Left ventricle myocardium superior (tissue), 1 donor: ENCODE measurements at places on chromosomes 5 and 9.

DNA sequence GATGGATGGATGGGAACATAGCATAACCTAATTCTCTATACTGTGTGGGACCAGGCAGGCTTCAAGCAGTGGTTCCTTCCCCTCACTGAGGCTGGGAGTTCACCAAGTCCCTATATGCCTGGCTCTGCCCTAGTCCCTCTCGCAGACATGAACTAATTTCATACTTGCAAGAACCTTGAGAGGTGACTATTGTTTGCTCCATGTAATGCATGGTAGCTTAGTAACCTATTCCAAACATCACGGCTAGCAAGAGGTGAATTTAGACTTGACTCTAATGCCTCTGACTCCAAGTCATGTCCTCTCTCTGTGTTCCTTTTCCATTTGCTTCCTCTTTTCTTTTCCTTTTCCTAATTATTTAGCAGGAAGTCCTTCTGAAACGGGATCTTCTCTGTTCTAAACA is 25.9 kb upstream of the ERMP1 start:
- no peak for DNase-seq

DNA sequence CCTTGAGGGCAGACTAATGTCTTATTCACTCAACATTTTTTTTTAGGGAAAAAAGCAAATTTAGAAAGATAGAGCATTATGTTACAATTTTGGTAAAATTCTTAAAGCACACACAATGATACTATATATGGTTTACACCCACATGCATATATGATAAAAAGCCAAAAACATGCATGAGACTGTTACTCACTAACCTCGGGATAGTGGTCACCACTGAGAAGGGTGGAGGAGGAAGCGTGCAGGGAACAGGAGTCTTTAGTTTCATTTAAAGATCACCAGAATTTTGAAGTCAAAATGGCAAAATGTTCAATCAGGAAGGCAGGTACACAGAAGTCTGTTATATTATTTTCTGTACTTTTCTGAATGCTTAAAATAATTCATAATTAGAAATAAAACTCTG is 9.2 kb downstream of the ARL15 start:
- no peak for DNase-seq

DNA sequence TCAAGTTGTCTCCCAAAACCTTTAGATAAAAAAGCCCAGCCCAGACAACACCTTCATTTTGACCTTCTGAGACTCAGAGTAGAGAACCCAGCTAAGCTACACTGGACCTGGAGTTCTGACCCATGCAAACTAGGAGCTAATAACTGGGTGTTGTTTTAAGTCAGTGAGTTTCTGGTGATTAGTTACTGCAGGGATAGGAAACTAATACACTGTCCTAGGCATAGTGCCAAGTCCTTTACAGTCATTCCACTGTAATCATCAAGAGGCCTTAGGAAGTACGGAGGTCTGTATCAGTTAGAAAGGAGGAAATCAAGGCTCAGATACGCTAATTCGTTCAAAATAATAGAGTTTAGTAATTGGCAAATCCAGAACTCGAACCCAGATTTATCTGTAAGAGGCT is 197.9 kb downstream of the KCTD16 start:
- DNase-seq = no peak

GRCh38 chr9:21295992-21296391 is 9.1 kb downstream of the IFNA5 start:
- no peak for DNase-seq

GRCh38 chr5:8538821-8539220 is 669.9 kb downstream of the MTRR start:
- DNase-seq = no peak

GRCh38 chr9:7489036-7489435 is 310.5 kb downstream of the DMAC1 start:
- peak; percentile 67 for DNase-seq

GRCh38 chr5:75496026-75496425 is 15.4 kb downstream of the CERT1 start:
- DNase-seq = no peak

DNA sequence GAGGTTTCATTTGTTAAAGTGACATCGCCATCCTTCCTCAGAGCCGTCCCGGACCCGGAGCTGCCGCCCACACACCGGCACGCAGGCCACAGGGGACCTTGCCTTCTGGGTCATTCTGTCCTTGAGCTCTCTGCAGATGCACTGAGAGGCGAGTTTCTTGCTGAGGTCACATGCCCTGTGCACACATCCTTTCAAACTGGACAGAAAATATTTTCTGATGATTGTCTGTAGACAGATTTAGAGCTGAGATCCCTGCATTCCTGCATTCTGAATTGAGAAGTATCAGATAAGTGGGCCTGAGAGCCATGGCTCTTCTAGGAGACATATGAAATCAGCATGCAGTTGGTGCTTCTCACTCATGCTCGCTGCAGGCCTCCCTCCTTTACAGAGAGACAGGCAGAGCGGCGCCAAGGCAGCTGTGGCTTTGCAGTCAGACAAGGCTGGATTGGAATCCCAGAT is 25.4 kb downstream of the BOD1 start:
- DNase-seq = peak; percentile 71

- no peak for DNase-seq
Observed at GRCh38 chr9:90546200-90546599, 96.4 kb downstream of the DIRAS2 start.

DNA sequence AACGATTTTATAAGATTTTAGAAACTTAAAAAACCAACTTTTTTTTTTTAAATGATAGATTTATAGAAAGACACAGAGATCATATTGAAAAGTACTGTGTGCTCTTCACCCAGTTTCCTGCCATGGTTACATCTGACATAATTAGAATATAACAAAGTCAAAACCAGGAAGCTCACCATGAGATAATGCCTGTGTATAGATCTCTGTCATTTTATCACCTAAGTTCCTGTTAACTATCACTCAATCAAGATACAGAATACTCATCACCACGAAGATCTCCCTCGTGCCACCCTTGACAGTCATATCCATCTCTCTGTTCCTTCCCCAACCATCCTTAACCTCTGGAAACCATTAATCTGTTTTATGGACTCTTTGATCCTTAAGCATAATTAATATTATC is 39.1 kb downstream of the POC5 start:
- no peak for DNase-seq

GRCh38 chr5:931570-932145 is 39.0 kb downstream of the TRIP13 start:
- DNase-seq = no peak

- no peak for DNase-seq
Observed at GRCh38 chr9:134346151-134346550, 19.9 kb downstream of the RXRA start.

DNA sequence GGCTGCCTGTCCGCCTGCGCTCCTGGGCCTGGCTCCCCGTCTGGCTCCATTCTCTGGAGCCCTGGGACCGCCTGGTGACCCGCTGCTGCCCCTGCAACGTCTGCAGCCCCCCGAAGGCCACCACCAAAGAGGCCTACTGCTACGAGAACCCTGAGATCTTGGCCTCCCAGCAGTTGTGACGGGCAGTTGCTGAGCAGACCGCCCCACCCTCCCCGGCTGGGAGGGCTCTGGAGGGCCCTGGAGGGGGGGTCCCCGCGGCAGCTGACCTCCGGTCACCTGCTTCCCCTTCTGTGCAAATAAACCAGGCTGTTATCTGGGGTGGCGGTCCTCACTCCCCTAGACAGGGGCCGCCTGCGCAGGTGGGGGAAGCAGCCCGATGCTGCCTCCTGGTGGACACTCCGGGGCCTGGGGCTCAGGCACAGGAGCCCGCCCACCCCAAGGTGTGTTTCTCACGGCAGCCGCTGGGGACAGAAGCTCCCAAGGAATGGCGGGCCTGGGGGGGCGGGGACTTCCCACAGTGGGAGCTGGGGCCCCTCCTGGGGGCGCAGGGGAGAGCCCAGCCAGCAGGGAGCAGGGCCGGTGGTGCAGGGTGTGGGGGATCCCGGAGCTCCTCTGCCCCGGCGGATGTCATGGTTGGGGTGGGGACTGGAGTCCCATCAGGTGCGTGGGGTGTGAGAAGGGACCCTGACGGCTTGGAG is 4.7 kb upstream of the TUBB4B start:
- DNase-seq = peak; percentile 92

DNA sequence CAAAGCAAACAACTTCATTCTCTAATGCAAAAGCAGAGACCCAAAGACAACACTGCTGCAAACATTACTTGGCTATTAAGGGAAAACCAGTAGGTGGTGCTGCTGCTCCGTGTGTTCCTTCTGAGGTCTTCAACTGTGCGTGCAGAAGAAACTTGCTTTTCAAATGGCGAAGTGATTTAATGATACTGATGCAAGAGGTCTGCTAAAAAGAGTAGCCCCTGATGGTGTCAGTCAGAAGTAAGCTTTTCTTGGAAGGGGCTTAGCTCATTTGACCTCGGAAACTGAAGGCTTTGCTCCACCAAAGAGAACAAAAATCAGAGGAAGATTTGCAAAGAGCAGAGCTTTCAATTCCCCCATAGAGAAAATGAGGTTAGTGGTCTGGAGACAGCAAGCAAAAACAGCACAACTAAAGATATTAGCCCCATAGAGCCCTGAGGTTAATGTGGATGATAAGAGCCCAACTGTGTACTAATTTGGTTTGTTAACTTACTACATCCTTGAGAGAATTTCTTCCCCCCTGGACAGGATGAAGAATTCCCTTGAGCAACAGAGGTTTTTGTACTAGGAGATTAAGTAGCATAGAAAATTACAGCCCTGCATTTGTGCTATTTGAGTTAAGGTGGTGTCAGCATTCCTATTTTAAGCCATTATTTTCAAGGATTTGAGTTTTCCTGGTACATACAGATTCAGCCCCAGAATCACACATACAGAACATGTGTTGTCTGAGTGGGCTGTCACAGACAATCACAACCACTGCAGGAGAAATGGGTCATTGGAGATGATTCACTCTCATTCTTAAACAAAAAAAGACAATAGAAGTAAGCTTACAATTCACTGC is 153.2 kb upstream of the C9orf72 start:
- DNase-seq = no peak

GRCh38 chr5:39947657-39948056 is 522.9 kb upstream of the DAB2 start:
- no peak for DNase-seq

GRCh38 chr5:173035904-173036707 is 20.0 kb upstream of the CREBRF start:
- no peak for DNase-seq

DNA sequence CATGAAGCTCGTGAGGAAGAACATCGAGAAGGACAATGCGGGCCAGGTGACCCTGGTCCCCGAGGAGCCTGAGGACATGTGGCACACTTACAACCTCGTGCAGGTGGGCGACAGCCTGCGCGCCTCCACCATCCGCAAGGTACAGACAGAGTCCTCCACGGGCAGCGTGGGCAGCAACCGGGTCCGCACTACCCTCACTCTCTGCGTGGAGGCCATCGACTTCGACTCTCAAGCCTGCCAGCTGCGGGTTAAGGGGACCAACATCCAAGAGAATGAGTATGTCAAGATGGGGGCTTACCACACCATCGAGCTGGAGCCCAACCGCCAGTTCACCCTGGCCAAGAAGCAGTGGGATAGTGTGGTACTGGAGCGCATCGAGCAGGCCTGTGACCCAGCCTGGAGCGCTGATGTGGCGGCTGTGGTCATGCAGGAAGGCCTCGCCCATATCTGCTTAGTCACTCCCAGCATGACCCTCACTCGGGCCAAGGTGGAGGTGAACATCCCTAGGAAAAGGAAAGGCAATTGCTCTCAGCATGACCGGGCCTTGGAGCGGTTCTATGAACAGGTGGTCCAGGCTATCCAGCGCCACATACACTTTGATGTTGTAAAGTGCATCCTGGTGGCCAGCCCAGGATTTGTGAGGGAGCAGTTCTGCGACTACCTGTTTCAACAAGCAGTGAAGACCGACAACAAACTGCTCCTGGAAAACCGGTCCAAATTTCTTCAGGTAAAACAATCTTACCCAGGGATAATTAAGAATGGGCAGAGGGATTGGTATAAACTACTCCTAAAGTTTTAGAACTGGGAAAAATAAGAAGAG is 12.9 kb downstream of the ITGA1 start:
- DNase-seq = peak; percentile 63

DNA sequence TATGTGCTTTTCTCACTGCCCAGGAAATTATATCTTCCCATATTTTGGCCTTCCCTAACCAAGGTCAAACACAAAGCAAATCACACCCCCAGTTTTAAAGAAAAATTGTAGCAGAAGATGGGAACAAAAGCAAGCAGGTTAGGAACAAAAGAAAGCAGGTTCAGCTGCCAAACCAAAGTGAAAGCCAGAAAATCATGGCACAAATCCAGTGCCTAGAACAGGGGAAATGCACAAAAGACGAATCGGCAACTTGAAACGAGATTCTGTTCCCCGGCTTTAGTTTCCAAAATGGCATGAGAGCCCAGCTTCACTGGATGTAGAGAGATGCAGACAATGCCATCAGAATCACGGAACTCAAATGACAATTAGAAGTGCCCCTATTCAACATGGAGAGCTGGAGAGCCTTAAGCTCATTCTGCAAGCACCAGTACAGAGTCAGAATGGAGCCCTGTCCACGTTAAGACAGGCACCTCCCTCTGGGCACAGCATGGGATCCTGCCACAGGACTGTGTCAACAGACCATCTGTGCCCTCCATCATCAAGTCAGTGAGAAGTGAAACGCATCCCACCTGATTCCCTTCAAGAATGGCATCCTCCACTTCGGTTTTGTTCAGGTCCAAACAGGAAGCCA is 13.8 kb downstream of the DNAH5 start:
- DNase-seq = no peak

DNA sequence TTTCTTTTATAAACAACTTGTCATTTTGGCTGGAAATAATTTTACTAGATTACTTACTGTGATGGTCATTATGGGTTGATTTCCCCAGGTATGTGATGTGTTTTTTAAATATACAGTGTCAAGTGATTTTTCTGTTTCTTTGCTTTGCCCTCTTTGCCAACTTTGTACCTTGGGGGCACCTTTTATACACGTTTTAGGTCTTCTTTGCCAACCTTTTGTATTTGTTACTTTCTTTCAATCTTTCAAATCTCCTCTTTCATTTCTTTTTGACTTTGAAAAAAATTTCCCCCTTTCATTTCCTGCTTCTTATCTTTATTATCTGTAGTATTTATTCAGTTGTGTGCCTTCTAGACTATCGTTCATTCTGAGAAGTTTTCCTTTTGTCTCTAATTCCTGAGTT is 65.4 kb upstream of the DHFR start:
- DNase-seq = no peak

GRCh38 chr9:136487672-136488071 is 4.8 kb upstream of the SEC16A start:
- no peak for DNase-seq

DNA sequence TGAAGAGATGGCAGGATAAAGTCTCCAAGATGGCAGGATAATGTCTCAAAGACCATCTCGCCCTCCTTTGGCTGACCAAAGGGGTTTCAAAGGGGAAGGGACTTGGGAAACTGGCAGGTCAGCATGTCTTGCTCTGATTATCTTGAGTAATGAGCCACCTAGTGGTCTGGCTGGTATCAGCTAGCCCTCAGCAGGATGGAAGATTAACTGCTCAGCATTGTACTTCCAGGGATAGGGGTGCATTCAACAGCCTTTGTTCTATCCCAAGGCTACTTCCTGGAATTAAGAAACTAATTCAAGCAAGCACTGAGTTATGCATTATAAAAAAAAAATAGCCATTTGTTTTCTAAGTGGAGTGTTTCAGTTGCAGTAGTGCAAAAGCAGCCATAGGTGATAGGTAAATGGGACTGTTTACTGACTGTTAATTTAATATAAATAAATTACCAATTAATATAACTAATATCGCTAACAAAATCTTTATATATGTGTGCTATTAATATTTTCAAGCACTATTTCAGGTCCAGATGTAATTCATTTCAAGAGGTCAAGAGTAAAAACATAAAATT is 555.5 kb downstream of the CDH9 start:
- no peak for DNase-seq
